ENCODE measurements at places on chromosomes 1 and 21. TPM values are rescaled to one million over a fixed set of nuclear protein-coding genes. Genes with fewer than 3 reads are reported as not detected.

GRCh38 chr1:118254491-118255425, 69.7 kb upstream of the SPAG17 start:
- DNase-seq: no peak
- no peaks in the 10 kb centered on the region for H3K27me3 ChIP-seq
- H3K36me3 ChIP-seq: no peaks in the 10 kb centered on the region
- no peak overlapping the region for H3K27ac ChIP-seq
- H3K4me3 ChIP-seq: no peak overlapping the region

DNA sequence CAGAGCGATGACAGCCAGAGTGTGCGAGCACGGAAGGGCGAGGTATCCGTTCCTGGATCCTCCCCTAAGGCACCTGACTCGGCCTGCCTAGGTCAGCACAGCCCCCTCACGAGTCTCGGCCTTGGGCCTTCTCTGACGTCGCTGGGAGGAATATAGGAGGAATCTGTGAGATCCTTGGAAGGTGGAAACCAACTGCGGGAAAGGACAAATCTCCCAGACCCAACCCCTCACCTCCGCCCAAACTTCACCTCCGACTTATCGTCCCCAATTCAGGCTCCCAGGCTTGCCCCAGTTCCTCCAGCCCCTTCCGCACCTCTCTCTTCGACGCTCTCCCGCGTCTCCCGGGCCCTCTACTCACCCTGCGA, 494 bp downstream of the APH1A start:
- H3K27ac ChIP-seq: peak overlapping the region; percentile 94
- H3K27me3 ChIP-seq: no peaks in the 10 kb centered on the region
- peak; percentile 55 for DNase-seq
- peak overlapping the region; percentile 91 for H3K4me3 ChIP-seq
- H3K36me3 ChIP-seq: peaks cover 43% of the 10 kb centered on the region

DNA sequence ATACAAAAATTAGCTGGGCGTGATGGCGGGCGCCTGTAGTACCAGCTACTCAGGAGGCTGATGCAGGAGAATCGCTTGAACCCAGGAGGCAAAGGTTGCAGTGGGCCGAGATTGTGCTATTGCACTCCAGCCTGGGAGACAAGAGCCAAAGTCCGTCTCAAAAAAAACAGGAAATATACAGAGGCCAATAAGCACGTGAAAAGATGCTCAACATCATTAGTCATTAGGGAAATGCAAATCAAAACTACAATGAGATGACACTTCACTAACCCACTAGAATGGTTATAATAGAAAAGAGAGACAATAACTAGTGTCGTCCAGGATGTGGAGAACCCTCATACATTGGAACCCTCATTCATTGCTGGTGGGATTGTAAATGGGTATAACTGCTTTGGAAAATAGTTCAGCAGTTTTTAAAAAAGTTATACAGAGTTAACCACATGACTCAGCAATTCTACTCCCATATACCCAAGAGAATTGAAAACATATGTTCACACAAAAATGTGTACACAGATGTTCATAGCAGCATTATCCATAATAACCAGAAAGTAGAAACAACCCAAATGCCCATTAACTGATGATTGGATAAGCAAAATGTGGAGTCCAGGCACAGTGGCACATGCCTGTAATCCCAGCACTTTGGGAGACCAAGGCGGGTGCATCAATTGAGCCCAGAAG, 6.4 kb upstream of the E2F2 start:
- H3K4me1 ChIP-seq: peaks cover 48% of the 10 kb centered on the region
- no peaks in the 10 kb centered on the region for H3K36me3 ChIP-seq
- H3K27me3 ChIP-seq: peaks cover 6% of the 10 kb centered on the region
- H3K4me3 ChIP-seq: no peak overlapping the region
- no peak for DNase-seq

DNA sequence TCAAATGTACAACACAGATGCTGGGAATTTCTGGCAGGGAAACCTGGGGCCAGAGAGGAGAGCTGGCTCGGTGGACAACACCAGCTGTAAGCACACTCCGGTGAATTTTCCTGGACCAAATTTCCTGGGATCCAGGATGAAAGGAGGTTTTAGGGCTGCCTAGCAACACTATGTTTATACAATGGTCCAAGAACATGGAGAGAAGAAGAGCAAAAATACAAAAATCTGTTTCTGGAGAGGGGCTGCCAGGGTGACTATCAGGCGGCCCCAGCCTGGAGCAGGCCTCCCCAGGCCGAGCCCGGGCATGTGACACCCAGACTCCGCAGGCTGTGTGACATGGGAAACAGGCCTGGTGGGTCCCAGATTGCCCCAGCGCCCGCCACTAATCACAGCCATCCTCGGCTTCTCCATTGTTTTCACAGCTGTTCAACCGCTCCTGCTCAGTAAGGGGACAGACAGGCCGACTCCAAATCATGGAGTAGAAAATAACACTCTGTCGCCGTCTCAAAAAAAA, 336.0 kb upstream of the NFIA start:
- H3K27me3 ChIP-seq: no peaks in the 10 kb centered on the region
- DNase-seq: no peak
- no peak overlapping the region for H3K4me3 ChIP-seq

TOMM40L gene
- 18.1 TPM for total RNA-seq

DNA sequence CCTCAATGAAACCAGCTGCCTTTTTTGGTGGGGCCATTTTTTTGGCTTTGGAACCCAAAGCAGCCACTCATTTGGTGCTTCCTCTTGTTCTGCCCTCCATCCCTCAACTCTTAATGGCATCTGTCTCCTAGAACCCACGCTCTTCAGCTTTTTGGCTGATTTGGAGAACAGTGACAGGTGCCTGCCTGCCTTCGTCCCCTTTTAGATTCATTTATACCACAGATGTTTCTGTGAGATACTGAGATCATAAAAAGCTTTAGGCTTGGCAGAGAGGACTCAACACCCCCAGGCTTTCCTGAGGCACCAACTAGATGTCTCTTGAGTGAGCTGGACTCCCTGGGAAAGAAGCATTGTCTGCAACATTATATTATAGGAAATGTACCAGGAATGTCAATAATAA, 20.4 kb upstream of the YTHDF2 start:
- no peak for DNase-seq
- H3K27me3 ChIP-seq: no peaks in the 10 kb centered on the region
- H3K4me1 ChIP-seq: peaks cover 2% of the 10 kb centered on the region

- no peak overlapping the region for H3K27ac ChIP-seq
- H3K36me3 ChIP-seq: no peaks in the 10 kb centered on the region
- no peaks in the 10 kb centered on the region for H3K4me1 ChIP-seq
- DNase-seq: no peak
- H3K4me3 ChIP-seq: no peak overlapping the region
These were observed 10.0 kb downstream of the C2CD2 start for GRCh38 chr21:41943851-41944250.

DNA sequence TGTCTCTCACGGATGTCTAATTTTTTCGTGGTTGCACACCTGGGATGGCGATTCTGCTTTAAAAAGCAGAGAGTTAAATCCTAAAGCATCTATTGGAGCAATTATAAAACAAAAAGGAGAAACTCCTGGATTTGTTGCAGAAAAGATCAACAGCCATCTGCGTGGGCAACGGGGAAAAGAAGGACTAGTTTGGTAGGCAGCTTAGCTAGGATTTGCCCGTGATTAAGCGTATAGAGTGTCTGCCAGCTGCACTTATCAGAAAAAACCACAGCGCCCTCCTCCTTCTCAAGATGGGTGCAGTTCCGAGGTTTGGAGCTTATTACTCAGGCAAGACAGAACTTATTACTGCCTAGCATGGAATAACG, 526 bp upstream of the SLC25A24 start:
- DNase-seq: peak; percentile 50
- peak overlapping the region; percentile 78 for H3K27ac ChIP-seq
- peaks cover 14% of the 10 kb centered on the region for H3K27me3 ChIP-seq
- peak overlapping the region; percentile 84 for H3K4me3 ChIP-seq
- peaks cover 38% of the 10 kb centered on the region for H3K4me1 ChIP-seq

C1orf226 gene
- total RNA-seq: not detected

MAB21L3 gene
- not detected for total RNA-seq

ITGB2 gene
- total RNA-seq: 642 TPM

TRIM67 gene
- not detected for total RNA-seq

DNA sequence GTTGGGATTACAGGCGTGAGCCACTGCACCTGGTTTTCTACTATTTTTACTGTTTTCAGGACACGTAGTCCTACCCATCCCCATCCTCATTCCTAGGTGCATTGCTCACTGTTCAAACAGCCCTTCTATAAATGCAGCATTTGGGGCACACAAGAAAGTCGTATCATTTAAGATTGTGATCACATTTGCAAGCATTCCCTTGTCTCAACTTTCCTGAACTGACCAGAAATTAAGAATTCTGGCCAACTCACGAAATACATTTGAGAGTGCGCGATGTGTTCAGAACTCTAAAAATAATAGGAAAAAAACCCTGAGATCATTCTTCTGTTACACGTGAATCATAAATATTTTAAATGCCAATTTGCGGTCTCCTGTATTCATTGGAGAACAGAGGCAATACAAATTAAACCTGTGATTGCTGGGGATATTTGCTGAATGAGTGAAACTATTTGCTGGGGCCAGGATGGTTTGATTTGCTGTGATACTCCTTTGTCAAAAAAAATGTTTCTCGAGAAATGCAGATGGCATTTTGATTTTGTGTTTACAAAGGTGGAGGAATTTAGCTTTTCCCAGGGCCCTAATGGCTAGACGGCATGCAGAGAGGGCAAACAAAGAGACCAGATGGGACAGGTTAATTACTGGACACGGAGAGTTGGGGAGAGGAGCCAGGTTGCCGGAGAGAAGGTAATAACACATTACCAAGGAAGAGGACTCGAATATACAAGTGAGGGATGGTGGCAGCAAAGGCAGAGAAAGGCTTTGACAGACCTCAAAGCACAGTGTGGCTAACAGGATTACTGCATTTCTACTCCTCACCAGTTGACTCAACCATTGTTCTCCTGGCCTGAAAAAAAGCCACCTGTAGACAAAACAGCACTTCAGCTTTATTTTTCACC, 38.4 kb downstream of the STPG1 start:
- H3K27me3 ChIP-seq: no peaks in the 10 kb centered on the region
- no peak overlapping the region for H3K4me3 ChIP-seq
- no peaks in the 10 kb centered on the region for H3K4me1 ChIP-seq

DNA sequence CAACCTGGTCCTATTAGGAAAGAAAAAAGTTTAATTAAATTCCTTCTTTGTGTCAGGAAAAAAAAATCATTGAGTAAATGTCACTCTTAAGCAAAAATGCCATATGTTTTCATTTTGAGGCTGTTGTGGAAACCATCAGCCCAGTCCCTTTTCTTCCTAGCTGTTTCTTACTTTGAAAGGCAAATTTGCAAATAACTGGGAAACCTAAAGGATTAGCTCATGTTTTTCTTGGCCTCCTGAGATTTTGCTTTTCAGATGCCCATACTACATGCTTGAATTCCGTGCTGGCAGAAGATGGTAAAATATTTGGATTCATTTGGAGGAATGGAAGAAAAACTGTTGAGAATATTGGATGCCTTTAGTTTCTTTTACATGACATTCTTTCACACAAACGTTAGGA, 182.1 kb upstream of the ADAMTS5 start:
- H3K4me1 ChIP-seq: no peaks in the 10 kb centered on the region
- no peak for DNase-seq
- no peaks in the 10 kb centered on the region for H3K27me3 ChIP-seq
- H3K36me3 ChIP-seq: no peaks in the 10 kb centered on the region
- no peak overlapping the region for H3K4me3 ChIP-seq

GRCh38 chr1:223210788-223211120, 67.7 kb upstream of the TLR5 start:
- no peak overlapping the region for H3K27ac ChIP-seq
- H3K4me1 ChIP-seq: no peaks in the 10 kb centered on the region
- no peaks in the 10 kb centered on the region for H3K36me3 ChIP-seq
- no peak overlapping the region for H3K4me3 ChIP-seq
- DNase-seq: no peak
- H3K27me3 ChIP-seq: peaks cover 5% of the 10 kb centered on the region

LGR6 gene
- total RNA-seq: 0.08 TPM

DNA sequence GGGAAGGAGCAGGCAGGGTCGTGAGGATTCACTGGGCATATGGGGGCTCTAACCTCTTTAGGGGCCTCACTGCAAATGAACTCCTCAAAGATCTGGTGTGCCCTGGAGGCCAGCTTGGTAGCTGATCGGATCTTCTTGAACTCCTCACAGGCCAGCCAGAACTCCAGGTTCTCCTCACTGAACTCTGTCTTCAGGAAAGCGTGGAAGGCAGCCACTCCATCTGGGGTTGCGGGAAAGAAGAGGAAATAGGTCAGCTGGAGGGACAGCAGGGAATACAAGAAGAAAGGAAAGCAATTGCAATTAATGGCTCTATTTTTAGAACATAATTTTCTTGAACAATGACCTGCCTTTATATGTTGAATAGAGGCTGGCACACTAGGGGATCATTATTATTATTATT, 2.3 kb downstream of the RGS16 start:
- peaks cover 12% of the 10 kb centered on the region for H3K36me3 ChIP-seq
- DNase-seq: no peak
- H3K4me3 ChIP-seq: no peak overlapping the region

DNA sequence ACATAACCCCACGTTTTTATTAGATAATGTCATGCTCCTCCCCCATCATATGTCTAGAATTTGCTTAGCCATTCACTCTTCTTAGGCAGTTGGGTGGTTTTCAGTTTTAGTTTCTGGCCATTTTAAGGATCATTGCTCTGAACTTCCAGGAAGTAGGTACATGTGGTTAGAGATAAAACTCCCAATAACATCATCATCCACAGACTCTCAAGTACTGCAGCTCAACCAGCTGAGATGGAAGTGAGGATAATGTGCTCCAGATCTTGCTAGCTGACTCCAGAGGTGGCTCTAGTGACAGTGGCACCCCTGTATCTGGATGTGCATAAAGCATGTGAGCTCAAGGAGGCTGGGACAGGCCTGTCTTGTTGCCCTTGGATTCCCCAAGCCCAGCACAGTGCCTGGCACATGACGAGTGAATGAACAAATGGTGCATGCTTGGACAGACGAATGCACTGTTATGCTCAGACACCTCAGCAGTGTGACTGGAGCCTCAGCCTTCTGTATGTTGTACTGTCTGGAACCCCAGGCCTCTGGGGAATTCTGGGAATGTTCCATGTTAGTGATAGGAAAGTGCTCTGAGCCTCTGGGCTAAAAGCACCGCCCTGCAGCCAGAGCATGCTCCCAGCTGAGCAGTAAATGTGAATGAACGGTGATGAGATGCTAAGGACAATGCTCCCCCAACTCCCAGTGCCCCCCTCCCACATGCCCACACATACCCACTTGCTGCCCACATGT, 16.4 kb upstream of the KCNN3 start:
- peaks cover 27% of the 10 kb centered on the region for H3K4me1 ChIP-seq
- peaks cover 9% of the 10 kb centered on the region for H3K27me3 ChIP-seq
- no peak overlapping the region for H3K27ac ChIP-seq
- no peaks in the 10 kb centered on the region for H3K36me3 ChIP-seq
- no peak for DNase-seq

DNA sequence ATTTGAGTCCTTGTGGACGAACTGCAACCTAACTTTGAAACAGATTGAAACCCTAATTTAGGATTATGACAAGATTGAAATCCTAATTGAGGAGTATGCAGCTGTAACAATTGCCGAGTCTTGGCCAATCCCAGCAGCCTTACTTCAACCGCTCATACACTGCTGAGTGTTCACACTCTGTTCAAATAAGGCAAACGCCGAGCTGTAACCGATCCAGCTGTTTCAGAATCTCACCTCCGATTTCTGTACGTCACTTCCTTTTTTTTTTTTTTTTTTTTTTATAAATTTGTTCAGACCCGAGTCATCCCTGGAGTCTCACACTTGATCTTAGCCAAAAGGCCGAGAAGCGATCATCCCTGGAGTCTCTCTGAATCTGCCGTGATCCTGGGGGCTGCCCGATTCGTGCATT, 22.3 kb upstream of the ATP5PO start:
- H3K4me1 ChIP-seq: peaks cover 72% of the 10 kb centered on the region
- H3K27ac ChIP-seq: peak overlapping the region; percentile 83
- H3K27me3 ChIP-seq: no peaks in the 10 kb centered on the region
- peak; percentile 51 for DNase-seq

Measured in activated CD4-positive, alpha-beta memory T cell treated with anti-CD3 and anti-CD28 coated beads, Interleukin-2, amount 10 ng/mL, durations not matched to agents 7 days and 5 days (primary cell).